Fibroblast of skin of right quadriceps (primary cell): ENCODE measurements at places on chromosomes 4 and X.

DNA sequence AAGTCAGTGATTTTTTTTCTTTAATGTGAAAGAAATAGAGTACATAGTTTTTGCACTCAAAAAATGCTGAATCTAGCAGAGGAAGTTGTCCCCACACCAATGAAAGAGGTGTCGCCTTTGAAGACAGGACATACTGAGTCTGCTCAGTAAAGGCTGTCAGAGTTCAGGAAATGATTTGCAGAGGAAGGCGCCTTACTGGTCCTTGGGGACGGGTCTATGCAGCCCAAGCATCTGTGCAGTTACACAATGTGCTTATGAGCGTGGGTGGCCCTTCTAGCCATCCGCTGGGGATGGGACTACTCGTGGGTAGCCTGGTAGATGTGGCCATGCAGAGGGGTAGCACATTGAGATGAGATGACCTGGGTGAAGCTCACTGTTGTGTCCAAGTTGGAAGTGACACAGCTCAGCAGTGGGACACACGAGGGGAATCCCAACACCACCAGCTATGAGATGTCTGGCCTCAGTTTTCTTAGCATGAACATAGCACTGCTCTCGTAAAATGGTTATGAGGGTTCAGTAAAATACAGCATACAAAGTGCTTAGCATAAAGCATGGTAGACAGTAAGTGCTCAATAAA, 116.5 kb upstream of the RBPJ start:
- DNase-seq = no peak

DNA sequence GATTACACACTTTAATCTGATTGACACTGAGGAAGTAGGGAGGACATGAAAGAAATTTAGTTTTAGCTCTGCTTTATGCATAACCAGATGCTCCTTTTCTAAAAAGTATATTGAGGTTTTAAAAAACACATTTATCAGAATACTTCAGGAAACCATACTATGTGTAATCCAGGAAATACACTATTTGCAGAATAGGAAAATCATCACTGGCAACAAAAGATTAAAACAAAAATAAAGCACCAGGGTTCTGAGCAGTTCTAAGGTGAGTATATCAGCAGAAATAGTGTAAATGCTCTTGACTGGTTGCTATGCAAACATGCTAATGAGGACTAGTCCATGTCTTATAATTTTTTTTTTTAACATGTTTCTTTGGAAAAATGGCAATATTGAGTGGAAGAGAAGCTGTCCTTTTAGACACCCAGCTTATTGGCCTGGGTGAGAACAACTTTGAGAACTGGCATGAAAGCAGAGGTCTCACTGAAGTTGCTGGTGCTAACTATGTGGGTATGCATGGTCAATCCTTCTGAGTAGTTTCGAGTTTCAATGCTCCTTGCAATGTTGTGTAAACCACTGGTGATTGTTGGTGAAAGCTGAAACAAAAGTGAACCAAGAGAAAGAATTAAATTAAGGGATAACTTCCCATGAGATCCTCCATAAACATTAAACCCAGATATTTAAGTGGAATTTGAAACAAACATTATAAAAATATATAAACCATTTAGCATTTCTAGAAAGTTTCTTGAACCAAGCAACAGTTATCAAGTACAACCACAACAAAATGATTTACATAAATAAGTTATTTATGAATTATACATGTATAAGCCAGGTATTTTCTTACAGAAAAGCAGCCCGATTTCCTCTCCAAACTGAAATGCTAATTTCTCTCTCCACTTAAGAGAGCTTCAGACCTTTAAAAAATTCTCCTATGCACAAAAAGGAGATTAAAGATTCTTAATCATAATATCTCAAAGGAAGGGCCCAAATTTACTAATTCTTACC, 20.4 kb upstream of the SCD5 start:
- DNase-seq = no peak

GRCh38 chr4:122898370-122899150, 23.8 kb downstream of the NUDT6 start:
- peak; percentile 96 for DNase-seq

DNA sequence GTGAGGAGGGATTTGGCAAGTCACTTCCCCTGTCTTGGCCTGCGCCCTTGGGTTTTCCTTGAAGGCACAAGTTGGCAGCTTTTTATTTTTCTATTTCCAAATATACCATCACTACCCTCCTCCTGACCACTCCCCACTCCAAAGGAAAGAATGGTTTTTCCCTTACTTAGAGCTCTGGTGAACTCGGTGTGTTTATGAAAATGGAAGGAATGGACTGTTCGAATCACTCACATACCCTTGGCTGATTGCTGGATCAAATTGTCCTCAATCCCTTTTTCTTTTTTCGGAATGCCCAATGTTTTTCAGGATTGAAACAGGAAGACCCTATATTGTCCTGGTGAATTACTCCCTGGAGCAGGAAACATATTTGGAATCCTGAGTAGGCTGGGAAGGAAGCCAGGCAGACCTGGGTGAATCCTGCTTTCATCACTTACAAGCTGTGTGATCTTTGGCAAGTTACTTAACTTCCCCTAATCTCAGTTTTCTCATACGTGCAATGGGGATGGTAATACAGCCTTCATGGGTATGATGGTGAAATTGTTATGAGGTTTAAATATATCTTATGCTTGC, 70.7 kb downstream of the RTL5 start:
- no peak for DNase-seq

DNA sequence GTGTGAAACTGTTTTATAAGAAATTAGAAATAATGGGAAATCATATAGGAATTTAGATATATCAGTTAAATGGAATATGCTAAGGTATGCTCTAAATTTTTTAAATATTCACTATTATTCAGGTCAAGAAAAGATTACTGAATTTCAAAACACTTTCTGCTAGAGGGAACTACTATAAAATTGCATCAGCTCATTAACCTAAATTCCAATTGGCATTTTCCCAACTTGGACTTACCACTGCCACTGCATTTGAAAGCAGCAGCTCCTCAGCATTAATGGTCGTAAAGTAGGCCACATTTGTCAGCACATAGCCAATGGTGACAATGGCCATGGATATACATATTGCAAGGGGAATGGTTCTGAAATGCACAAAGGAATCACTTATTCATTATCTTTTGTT, 57.3 kb downstream of the SLC7A11 start:
- DNase-seq = peak; percentile 14

- DNase-seq = no peak
These were observed 150.5 kb downstream of the TBCK start for GRCh38 chr4:106165351-106166010.

DNA sequence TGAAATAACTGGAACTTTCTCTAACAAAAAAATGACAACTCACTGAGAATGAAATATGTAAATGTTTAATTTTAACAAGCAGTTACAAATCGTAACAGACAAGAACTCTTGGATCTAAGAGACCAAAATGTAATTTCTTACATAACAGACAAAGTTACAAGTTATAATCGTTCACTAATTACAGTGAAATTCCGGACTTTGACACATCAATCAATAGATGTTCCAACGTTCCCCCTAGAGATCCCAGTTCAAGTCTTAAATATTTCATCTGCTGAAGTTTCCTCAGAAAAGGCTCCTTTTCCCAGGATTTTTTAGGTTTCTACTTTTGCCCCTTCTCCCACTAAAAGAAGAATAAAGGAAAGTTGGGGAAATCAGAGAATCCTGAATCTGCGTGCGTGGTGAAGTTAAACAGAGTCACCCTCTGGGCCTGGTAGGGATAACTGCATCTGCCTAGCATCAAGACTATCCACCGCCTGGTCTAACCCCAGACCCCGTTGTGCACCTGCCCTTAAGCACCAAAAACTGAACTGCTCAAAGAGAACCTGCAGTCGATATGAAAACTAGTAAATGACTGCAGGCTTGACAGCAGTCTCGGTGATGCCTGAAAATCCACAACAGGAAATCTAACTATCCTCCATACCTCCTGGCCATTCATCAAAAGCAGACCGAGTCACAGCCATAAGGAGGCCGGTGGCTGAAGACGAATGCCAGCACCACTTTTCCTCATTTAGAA, 2.3 kb downstream of the IRF2 start:
- DNase-seq = no peak

GRCh38 chr4:172683021-172683420, 485.6 kb upstream of the GALNT7 start:
- peak; percentile 41 for DNase-seq

GRCh38 chrX:132486599-132487178, 2.1 kb downstream of the MBNL3 start:
- no peak for DNase-seq

DNA sequence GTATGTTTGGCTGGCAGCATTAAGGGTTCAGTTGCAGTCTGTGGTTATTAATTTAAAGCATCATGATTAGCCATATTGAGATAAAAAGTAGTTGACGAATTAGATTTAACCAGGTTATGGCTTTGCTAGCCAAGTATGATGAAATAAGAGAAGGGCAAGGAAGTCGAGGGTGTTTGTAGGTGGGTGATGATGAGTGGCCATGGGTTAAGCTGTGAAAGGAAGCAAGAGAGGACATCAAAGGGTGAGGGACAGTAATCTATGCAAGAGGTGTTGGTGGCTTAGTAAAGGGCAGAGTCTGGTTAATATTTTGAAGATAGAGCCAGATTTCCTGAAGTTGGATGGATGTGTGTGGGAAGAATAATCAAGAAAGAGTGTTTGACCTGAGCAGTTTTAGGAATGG, 44.5 kb downstream of the STIM2 start:
- DNase-seq = no peak

DNA sequence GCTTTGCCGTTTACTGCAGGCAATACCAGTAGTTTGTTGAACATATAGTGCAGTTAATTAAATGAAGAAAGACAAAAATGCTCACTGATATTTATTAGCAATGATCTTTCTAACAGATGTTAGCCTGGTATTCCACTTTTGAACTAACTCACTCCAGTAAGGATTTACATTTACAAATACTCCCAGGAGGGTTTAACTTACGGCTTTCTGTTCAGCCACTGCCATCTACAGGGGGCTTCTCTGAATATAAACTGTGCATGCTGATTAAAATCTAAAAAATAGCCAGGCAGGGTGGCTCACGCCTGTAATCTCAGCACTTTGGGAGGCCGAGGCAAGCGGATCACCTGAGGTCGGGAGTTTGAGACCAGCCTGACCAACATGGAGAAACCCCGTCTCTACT, 2.2 kb upstream of the SRD5A3 start:
- no peak for DNase-seq
